Fibroblast of the aortic adventitia (primary cell): ENCODE measurements at places on chromosomes 2 and 18. TPM values are rescaled to one million over a fixed set of nuclear protein-coding genes. Genes with fewer than 3 reads are reported as not detected.

DNA sequence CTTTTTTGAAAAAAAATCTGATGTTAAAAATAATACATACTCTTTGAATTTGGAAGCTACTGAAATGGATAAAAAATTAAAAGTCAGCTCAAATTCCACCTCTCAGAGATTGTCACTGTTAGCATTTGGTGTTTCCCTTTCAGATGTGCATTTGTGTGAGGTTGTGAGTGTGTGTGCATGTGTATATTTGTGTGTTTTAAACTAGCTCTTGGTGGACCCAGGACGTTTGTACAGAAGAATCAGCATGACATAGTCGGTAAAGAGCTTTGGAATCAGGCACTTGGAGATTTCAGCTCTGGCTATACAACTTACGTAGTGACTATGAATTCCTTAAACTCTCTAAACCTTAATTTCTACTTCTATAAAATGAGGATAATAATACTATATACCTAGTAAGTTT is 14.5 kb downstream of the SPATS2L start:
- no peak for DNase-seq

- DNase-seq = no peak
These were observed 48.9 kb downstream of the APLF start for GRCh38 chr2:68516051-68516955.

Gene GALNT13
- total RNA-seq = 0.45 and 5.1 TPM in 2 replicates

Gene NFATC1
- total RNA-seq = 2.0 and 3.0 TPM in 2 replicates

Gene IKZF2
- total RNA-seq = 11.3 and 13.6 TPM in 2 replicates
